ENCODE measurements at places on chromosomes 2 and 18. TPM values are rescaled to one million over a fixed set of nuclear protein-coding genes. Genes with fewer than 3 reads are reported as not detected.

ZNF385B gene
- total RNA-seq: not detected

PLCL1 gene
- total RNA-seq: 27.2 TPM

DNA sequence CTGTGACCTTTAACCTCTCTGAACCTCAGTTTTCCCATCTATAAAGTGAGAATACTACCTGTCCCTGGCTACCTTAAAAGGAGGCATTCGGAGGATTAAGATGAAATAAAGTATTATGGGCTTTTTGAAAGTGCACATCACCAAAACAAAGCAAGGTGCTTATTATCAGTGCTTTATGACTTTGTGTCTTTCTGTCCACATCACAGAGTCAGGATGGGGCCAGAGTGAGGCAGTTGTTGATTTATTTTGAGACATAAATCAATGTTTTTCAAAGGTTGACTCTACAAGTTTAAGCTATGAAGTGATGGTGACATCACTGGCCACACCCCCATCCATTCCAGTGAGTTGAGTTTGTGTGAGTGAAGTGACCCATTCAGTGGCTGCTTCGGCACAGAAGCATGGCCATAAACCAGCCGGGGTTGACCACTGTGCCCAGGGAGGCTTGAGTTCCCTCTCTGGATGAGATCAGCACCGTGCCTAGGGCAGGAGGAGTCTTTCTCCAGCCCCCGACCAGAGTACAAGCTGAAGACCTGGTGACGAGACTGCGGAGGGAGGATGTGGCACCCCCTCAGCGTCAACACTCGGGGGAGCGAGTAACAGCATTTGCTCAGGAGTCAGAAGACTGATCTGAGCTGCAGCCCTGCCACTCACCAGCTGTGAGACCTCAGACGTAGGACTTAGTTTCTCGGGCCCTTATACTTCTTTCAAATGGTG, 89.0 kb upstream of the PPP1CB start:
- H3K4me1 ChIP-seq: peaks cover 2% of the 10 kb centered on the region
- H3K27me3 ChIP-seq: no peaks in the 10 kb centered on the region
- no peak for DNase-seq
- H3K4me3 ChIP-seq: no peak overlapping the region
- peaks cover 6% of the 10 kb centered on the region for H3K36me3 ChIP-seq

DNA sequence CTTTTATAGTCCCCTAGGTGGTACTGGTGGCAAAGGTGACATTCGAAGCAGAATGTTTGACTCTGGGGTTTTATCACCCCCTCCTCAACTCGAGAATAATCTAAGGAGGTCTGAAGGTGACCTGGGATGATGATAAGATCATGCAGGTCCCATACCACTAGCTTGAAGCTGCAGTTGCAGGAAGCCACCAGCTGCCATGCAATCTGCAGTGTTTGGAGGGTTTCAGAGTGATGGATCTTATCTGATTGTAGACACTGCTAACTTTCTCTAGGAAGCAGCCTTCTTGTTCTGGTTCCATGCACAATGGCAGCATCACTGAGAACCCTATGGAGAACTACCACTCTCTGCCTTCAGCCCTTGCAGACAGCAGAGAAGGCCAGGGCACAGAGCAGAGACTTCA, 59.4 kb upstream of the LRPPRC start:
- no peak for DNase-seq
- H3K27me3 ChIP-seq: peaks cover 8% of the 10 kb centered on the region
- H3K4me3 ChIP-seq: no peak overlapping the region
- no peak overlapping the region for H3K27ac ChIP-seq

Measured in T-helper 17 cell (primary cell).